ENCODE measurements at places on chromosomes 12 and 14.

DNA sequence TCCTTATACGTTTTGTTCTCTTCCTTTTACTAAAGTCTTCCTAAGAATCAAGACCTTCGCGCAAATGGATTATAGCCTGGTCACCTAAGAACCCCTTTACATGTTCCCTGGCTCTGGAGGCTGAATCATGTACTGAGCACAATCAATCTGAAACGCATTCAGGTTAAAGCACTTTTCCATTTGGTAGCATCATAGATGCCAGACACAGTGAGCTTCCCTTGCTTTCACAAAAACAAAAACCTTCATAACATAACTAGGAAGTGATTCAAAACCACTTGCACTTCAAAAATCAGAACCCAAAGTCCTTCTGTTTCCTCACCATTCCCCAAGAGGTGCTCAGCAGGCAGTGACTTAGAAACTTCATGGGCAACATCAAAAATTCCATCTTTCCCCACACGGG, 105.4 kb downstream of the CRACR2A start:
- DNase-seq = no peak

DNA sequence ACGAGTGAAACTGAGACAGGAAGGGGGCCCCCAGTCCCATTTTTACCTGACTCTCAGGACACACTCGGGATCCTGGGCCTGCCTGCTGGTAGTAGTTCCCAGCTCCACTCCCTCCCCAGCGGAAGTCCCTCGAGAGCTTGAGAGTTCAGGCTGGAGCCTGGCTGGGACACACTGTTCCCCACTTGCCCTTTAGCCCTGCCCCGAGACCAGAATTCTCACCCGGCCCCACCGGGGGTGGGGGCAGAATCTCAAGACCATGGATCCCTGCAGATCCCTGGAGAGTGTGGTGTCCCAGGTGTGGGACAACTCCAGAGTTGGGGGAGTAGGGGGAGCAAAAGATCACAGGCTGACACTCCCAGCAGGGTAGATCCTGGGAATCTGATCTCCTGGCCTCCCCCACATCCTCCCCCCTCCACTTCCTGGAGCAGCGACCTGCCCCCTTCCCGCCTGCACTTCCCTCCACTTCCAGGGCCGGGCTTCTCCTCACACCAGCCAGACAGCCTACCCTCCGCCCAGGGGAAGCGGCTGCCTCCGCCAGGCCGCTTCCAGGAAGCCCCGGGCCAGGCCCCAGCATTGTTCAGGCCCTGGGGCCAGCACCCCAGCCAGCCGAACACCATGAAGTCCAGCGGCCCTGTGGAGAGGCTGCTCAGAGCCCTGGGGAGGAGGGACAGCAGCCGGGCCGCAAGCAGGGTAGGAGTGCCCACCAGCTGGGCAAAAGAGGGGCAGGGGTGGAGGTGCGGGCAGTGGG, at the start of gene TNS2:
Gene TNS2, plus strand, starts transcription at position 495 of the 748 bp plus-strand sequence. Its CDS starts 121 bp downstream, at position 616.
- DNase-seq = no peak

GRCh38 chr12:74626397-74626796, 88.8 kb downstream of the ATXN7L3B start:
- no peak for DNase-seq

- no peak for DNase-seq
Observed at GRCh38 chr14:65321370-65321875, 91.1 kb upstream of the FUT8 start.

DNA sequence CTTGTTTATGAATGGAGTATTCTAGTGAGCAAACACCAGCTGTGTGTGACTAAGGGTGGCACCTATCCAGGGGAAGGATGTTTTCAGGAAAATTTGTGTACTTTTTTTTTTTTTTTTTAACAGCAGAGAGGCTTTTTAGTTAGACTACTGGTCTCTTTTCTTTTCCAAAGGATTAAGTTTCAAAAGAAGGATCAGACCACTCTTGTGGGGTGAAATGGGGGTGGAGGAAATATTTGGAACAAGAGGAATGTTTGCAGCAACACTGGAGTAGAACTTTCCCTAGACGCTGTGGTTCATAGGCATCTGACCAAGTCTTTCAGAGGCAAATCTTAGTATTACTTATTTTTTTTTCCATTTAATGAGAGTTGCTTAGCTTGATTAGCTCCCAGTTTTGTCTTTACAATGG, 21.1 kb downstream of the NUBPL start:
- no peak for DNase-seq

- DNase-seq = no peak
Observed at GRCh38 chr14:79432640-79433039, 778.7 kb downstream of the DIO2 start.

GRCh38 chr14:42163136-42163535, 556.5 kb downstream of the LRFN5 start:
- no peak for DNase-seq

- DNase-seq = no peak
Observed at GRCh38 chr12:47739979-47740378, 14.7 kb upstream of the ENDOU start.

- DNase-seq = no peak
Observed at GRCh38 chr12:62806893-62807292, 128.1 kb downstream of the PPM1H start.

- DNase-seq = no peak
Observed at GRCh38 chr14:75469606-75470237, 41.9 kb downstream of the JDP2 start.

DNA sequence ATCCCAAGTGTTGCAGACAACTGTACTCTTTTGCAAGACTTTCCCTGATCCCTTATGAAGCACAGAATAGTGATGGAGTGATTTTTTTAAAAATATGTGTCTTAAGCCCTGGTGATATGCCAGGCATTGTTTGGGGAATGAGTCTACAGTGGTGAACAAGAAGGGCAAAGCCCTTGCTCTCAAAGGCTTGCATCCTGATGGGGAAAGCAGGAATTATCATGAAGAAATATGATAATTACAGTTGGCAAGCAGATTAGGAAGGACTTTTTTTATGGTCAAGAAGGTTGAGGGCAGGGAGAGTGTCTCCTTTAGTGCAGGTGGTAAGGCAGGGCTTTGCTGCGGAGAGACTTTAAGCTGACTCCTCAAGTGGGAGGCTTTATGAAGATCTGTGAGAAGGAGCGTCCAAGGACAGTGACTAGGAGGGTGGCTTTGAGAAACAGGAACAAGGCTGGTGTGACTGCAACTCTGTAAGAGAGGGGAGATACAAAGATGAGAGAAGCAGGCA, 100.2 kb downstream of the SYNE2 start:
- peak; percentile 7 for DNase-seq

GRCh38 chr14:56998728-56999127, 188.4 kb upstream of the OTX2 start:
- DNase-seq = no peak

DNA sequence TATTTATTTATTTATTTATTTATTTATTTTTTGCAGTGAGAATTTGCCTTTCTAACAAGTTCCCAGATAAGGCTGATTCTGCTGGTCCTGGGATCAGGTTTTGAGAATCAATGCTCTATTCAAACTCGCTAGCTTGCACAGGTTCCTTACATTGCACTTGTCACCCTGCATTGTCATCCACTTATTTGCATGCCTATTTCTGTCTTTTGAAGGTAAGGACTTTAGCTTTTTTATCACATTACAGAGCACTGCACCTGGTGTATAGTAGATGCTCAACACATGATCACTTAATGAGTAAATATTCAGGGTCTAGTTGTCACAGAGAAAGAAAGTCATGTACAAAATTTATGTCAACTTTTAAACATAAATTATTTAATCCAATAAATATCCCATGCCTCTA, 219.7 kb upstream of the BTG1 start:
- no peak for DNase-seq

GRCh38 chr12:105036937-105037649, 47.2 kb downstream of the ALDH1L2 start:
- DNase-seq = no peak

DNA sequence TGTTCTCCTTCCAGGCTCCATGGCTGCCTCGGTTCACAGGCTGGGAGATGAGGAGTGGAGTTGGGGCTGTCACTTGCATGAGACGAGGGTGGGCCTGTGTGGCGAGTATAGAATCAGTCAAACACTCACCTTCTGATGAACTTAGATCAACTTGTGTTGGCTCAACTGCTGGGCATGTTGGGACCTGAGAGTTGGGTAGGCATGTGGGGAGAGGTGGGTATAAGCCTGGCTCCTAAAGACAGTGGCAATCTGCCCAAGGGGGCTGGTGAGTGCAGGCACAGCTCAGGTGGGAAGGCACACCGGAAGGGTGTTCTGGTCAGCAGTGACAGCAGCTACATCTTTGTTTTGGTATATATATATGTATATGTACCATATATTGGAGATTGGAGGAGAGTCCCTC, 30.1 kb upstream of the TDRD9 start:
- DNase-seq = no peak

DNA sequence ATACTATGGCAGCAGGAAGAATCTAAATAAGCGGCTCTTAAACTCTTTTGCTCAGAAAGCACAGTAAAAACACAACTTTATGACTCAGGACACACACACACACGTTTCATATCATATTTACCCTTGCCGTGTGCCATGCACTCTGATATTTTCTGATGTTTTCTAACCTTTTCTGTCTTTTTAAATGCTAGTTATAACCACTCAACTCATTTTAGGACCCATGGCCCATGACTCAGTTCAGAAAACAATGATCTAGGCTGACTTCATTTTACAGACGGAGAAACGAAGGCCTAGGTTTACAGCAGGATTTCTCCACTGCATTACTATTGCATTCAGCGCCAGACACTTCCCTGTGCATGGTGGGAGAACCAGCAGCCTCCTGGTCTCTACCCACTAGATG, 9.1 kb downstream of the VWF start:
- no peak for DNase-seq

- no peak for DNase-seq
Observed at GRCh38 chr14:53840444-53840843, 116.2 kb downstream of the BMP4 start.

DNA sequence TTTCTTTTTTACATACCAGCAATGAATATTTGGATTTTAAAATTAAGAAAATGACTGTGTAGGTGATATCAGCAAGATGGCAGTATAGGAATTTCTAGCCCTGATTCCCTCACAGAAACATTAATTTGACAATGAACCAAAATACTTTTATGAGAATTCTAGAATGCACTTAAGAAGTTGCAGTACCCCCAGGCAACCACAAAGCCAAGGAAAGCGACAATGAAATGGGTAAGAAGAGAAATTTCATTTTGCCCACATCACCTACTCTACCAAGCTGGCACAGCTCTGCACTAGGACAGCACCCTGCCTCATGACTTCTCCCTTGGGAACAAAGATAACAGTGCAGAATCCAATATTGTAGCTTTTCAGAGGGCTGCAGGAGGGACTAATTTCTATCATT, 6.6 kb downstream of the OR9K2 start:
- no peak for DNase-seq

GRCh38 chr14:38605193-38606114, 349.6 kb upstream of the CLEC14A start:
- DNase-seq = no peak

DNA sequence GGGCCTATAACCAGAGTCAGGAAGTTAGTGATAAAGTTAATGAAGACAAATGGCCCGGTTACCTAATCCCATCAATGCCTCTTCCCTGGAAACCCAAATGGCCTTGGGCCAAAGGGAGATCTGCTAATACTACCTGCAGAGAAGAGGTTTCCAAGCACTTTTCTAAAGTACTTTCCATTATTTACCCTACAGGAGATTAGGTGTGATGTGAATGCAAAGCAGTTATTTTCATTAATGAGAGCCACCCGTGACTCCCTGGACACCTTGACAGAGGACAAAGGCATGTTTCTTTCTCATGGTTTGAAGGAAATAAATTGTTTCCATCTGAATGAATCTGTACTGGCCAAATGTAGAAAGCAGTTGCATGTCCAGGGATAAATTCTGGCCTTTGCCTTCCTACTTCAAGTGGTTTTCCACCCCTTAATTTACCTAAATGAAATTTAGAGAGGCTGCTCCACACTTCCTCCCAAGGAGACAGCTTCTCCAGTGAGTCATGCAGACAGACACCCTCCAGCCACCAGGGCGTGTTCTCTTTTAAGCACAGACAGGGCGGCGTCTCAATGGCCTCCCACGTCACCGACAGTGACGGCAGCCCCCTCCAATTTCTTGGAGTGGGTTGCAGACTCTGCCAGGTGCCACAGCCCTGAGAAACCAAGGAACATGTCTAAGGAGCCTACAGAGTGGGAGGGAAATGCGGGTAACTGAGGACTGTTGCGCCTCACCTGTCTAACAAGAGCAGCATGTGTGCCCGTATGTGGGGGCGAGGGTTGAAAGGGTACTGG, 43.9 kb upstream of the GNPNAT1 start:
- DNase-seq = no peak

DNA sequence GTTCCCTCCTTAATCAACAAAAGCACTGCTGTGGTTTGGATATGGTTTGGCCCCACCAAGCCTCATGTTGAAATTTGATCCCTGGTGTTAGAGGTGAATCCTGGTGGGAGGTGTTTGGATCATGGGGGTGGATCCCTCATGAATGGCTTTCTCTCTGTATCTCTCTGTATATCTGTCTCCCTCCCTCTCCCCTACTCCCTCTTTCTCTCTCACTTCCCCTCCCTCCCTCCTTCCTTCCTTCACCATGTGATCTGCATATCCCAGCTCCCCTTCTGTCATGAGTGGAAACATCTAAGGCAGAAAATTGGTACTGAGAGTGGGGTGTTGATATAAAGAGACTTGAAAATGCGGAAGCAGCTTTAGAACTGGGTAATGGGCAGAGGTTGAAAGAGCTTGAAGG, 5.2 kb downstream of the GSKIP start:
- DNase-seq = no peak

GRCh38 chr12:85322715-85323114, 42.7 kb downstream of the ALX1 start:
- DNase-seq = no peak

DNA sequence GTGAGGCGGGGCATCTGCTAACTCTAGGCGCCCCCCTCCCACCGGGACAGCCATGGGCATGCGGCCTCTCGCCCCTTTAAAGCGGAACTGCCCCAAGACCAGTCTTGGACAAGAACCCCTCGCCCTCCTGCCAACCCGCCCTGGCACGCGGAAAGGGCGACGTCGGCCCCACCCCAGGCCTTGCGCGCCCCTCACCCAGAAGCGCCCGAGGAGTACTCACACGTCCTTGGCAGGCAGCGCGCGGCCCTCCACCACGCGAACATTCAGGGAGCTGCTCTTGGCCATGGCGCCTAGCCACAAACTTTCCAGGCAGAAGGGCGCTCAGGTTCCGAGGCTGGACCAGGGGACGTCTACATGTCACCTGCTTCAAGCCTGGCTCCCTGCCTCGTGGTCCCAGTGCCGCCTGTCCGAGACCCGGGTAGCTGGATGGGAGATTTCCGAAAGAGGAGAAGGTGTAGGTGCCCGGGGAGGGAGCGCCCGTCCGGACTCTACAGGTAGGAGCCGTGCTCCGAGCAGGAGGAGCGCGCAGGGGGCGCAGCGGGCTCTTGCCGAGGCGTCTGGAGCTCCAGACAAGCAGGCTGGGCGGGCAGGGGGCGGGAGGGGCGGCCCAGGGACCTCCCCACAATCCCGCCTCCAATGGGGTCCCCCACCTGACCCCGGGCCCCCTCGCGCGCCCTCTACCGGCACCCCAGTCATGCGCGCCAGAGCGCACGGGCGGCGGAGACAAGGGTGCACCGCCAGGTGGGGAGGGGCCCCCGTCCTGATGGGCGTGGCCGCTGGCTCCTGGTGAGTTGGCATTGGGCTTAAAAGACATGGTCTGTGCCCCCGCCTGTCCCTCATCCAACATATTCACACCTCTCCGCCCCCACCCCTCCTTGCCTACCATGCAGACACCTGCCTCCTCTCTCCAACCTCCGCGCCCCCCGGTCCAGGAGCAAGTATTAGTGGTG, at the start of gene RASAL1:
Gene RASAL1, minus strand, starts transcription at position 584 of the 950 bp plus-strand sequence. Its CDS starts 299 bp downstream, at position 285.
- no peak for DNase-seq

Measured in GM04504 (cell line).